ENCODE measurements at places on chromosomes 12 and 14. TPM values are rescaled to one million over a fixed set of nuclear protein-coding genes. Genes with fewer than 3 reads are reported as not detected.

KRT73 gene
- not detected for total RNA-seq

OAS2 gene
- total RNA-seq, result 10.5 TPM

AKAP6 gene
- 1.5 TPM for total RNA-seq

CD163L1 gene
- total RNA-seq, result 0.35 TPM

PIWIL1 gene
- not detected for total RNA-seq

SLCO1C1 gene
- total RNA-seq, result not detected

IGF1 gene
- not detected for total RNA-seq

CMA1 gene
- not detected for total RNA-seq

CCDC177 gene
- total RNA-seq, result not detected

ADAM21 gene
- total RNA-seq, result 0.80 TPM

RERGL gene
- not detected for total RNA-seq

SMOC1 gene
- total RNA-seq, result not detected

CDKN3 gene
- 354 TPM for total RNA-seq

LRRC10 gene
- not detected for total RNA-seq

C14orf93 gene
- total RNA-seq, result 5.8 TPM

SYT1 gene
- total RNA-seq, result 0.51 TPM

CLEC4E gene
- total RNA-seq, result not detected

KRT80 gene
- 30.1 TPM for total RNA-seq

BCL7A gene
- 32.5 TPM for total RNA-seq

ACRBP gene
- 0.77 TPM for total RNA-seq

CRIP2 gene
- total RNA-seq, result 109 TPM

HDAC7 gene
- total RNA-seq, result 59.6 TPM

EIF2S3B gene
- total RNA-seq, result 0.63 TPM

SSTR1 gene
- 0.23 TPM for total RNA-seq

EPYC gene
- not detected for total RNA-seq

SLC35F4 gene
- not detected for total RNA-seq

TRMT5 gene
- 15.8 TPM for total RNA-seq

SLC17A8 gene
- total RNA-seq, result not detected

HVCN1 gene
- 3.3 TPM for total RNA-seq

TESPA1 gene
- total RNA-seq, result not detected

OR6C68 gene
- total RNA-seq, result not detected

KLRB1 gene
- not detected for total RNA-seq

ACVRL1 gene
- total RNA-seq, result 0.40 TPM

CLEC4C gene
- not detected for total RNA-seq
